Activated T-helper 17 cell treated with anti-CD3 and anti-CD28 coated beads, Interleukin-2, amount 50 U/mL, for 72 hours (primary cell): ENCODE measurements at places on chromosomes 1 and 21. TPM values are rescaled to one million over a fixed set of nuclear protein-coding genes. Genes with fewer than 3 reads are reported as not detected.

REN gene
- not detected for total RNA-seq

ZSCAN20 gene
- total RNA-seq: 4.1 TPM

GTF2B gene
- 38.8 TPM for total RNA-seq

ATP6V1G3 gene
- not detected for total RNA-seq

FMN2 gene
- total RNA-seq: not detected

OLFML3 gene
- 0.40 TPM for total RNA-seq

OR2G6 gene
- not detected for total RNA-seq

F3 gene
- not detected for total RNA-seq

LCE1F gene
- total RNA-seq: not detected

TRNP1 gene
- not detected for total RNA-seq

RGS1 gene
- 64.7 TPM for total RNA-seq

TNFRSF9 gene
- 40.8 TPM for total RNA-seq

TEX50 gene
- not detected for total RNA-seq

GRCh38 chr1:18233176-18233864 is 125.7 kb downstream of the IGSF21 start:
- ATAC-seq: no peak

DNA sequence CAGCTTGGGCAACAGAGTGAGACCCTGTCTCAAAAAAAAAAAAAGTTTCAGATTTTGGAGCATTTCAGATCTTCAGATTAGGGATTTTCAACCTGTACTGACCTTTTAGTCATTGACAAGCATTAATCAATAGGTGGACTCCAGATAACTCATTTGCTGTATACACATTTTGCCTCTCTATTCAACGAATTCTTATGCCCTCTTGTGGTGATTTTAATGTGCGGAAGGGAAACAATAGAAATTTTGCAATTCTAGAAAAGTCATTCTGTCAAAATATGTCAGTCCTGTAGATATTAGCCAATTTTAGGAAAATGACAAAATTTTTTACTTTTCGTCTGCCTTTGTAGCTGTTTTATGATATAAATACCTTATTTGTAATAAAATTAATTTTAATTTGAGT is 11.6 kb upstream of the OR2G2 start:
- no peak for ATAC-seq

DNA sequence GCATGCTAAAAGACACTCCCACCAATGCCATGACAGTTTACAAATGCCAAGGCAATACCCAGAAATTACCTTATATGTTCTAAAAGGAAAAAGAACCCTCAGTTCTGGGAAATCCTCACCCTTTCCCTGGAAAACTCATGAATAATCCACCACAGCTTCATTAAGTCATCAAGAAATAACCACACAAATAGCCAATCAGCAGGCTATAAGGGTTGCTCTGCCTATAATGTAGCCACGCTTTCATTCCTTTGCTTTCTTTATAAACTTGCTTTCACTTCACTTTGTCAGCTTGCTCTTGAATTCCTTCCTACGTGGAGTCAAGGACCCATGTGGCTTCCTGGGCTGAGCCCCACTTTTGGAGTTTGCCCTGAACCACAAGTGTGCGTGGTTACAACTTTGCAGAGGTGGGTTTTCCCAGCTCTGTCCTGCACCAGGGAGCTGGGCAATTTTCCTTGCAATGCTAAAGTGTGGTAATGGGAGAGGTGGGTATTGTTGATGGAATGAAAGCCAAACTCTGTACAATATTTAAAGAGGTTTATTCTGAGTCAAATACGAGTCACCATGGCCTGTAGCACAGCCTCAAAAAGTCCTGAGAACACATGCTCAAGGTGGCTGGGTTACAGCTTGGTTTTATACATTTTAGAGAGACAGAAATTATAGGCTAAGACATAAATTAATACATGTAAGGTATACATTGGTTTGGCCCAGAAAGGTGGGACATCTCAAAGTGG is 42.2 kb upstream of the COG2 start:
- no peak for ATAC-seq

DNA sequence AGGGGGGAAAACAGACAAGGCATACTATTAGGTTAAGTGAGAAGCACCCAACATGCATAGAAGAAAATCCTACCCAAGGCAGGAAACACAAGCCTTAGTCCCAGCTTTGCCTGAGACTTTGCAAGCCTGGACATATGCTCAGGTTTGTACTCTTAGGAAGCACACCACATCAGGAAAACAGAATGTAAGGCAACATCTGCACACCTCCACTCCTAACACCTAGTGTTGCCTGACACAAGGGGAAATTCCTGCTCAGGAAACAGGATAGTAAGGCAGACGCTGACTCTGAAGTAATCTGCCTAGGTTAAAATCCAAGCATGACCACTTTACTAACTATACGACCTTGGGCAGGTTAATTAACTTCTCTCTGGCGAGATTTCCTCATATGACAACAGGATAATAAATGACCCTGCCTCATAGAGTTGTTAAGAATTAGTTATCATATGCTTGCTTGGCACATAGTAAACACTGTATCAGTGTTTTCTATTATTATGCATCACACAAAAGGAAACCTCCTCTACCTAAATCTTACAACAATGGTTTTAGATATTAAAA is 119.8 kb downstream of the ZZZ3 start:
- no peak for ATAC-seq

DNA sequence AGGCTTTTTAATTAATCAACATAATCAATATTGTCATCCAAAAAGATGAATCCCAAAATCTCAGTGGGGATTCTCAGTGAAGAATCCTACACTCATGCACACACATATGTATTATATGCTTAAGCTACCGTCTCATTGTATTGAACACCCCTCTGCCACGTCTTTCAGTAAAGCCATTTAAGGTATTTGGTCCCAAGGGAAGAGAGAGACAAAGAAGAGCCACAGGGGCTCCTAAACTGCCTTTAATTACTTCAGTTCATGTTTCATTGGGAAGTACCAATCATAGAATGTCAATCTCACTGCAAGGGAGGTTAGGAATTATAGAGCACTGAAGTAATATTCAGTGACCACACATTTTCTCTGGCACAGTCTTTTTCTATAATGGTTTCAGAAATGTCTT is 388.6 kb upstream of the NEGR1 start:
- ATAC-seq: no peak

- no peak for ATAC-seq
These were observed 22.7 kb downstream of the SYT6 start for GRCh38 chr1:114130846-114131525.

GRCh38 chr1:188489336-188490112 is 1660.8 kb downstream of the PLA2G4A start:
- ATAC-seq: no peak

- no peak for ATAC-seq
These were observed 77.5 kb downstream of the ARID4B start for GRCh38 chr1:235250430-235250829.

DNA sequence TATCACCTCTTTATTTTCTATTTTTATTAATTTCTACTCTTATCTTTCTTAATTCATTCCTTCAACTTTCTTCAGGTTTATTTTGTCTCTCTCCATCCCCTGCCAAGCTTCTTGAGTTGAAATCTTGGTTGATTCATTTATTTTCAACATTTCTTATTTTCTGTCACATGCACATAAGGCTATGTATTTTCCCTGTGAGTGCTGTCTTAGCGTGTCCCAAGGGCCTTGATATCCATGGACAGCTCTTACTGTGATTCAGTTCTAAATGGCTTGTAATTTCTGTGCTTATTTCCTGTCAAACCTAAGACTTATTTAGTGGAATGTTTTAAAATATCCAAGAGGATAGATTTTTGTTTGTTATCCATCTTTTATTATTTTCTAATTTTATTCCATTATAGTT is 36.8 kb upstream of the SCAF4 start:
- ATAC-seq: no peak

GRCh38 chr1:201594575-201595245 is 55.8 kb downstream of the NAV1 start:
- ATAC-seq: no peak

DNA sequence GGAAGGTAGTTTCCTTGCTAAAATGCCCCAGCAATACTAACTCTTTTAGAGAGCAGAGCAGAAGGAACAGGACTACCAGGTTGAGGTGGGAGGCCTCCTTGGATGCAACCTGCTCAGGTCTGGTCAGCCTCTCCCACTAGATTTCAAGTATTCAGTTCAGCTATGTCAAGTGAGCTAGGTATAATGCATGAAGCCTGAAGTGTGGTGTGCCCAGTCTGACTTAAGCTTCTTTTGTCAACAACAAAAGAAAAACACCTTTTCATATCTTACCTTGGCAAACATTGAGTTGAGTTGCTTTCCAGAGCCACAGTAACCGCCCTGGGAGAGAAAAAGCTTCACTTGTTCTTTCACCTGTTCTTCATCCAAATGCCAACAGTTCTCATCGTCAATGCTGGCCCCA is 47.8 kb downstream of the UROD start:
- ATAC-seq: no peak

- no peak for ATAC-seq
These were observed 5.0 kb upstream of the DMAP1 start for GRCh38 chr1:44208226-44208625.

- no peak for ATAC-seq
These were observed 200.8 kb upstream of the VAMP3 start for GRCh38 chr1:7570311-7570710.

DNA sequence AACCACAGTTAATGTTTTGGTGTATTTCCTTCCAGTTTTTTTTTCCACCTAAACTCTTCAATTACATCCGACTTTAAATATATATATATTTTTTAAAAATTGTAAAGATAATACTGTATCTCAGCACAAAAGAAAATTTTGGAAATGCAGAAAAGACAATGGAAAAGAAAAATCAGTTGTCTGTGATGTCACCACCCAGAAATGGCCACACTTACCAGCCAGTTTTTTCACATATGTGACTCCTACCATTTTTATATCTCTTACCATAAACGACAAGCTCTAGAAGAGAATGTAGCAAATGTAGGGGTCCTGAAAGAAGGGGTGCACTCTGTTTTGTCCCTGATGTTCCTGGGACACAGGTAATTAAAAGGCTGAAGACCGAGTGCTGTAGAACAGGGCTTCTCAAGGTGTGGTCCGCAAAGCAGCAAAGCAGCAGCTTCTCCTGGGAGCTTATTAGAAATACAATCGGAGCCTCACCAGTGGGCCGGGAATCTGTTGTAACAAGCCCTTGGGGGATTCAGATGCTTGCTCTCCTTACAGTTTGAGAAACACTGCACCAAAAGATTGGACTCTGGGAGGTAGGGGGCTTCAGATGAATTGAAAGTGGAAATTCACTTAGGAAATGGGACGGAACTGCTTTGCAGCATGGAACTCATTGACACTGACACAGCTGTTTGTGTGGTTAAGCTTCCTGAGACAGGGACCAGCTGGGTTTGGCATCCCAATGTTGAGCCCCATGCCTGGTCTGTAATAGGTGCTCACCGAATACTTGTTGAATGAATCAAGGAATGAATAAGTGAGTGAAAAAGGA is 44.1 kb downstream of the ALPL start:
- ATAC-seq: no peak

GRCh38 chr21:33116676-33117075 is 46.7 kb downstream of the OLIG1 start:
- no peak for ATAC-seq

- ATAC-seq: no peak
These were observed 481.7 kb upstream of the RUNX1 start for GRCh38 chr21:35530766-35531165.

GRCh38 chr1:36909946-36910725 is 124.2 kb downstream of the GRIK3 start:
- no peak for ATAC-seq

DNA sequence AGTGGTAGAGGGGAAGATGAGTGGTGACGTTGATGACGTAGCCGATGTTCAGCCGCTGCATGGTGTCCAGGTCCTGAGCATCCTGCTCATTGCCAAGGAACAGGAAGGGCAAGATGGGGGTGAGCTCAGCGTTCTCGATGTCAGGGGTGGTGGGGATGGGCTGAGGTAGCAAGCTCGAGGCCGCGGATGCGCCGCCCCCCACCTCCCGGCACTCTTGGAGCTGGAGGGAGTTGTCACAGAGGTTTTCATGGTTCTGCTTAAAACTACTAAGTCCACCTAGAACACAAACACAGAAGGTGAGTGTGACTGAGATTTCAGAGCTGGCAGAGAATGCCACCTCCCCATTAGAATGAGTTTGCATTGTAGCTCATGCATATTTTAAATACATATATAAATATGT is 35.7 kb downstream of the DUSP10 start:
- no peak for ATAC-seq

GRCh38 chr1:226029093-226029496 is 30.0 kb upstream of the SDE2 start:
- ATAC-seq: no peak

- no peak for ATAC-seq
These were observed 127.0 kb upstream of the VAMP3 start for GRCh38 chr1:7644086-7644485.

GRCh38 chr21:25756190-25756932 is 21.6 kb downstream of the GABPA start:
- ATAC-seq: no peak

GRCh38 chr21:42151948-42152220 is 67.1 kb upstream of the ABCG1 start:
- ATAC-seq: no peak
